Activated CD4-positive, alpha-beta T cell treated with anti-CD3 and anti-CD28 coated beads, Interleukin-2, amount 50 U/mL, for 1 hour (primary cell): ENCODE measurements at places on chromosomes 5 and 9.

DNA sequence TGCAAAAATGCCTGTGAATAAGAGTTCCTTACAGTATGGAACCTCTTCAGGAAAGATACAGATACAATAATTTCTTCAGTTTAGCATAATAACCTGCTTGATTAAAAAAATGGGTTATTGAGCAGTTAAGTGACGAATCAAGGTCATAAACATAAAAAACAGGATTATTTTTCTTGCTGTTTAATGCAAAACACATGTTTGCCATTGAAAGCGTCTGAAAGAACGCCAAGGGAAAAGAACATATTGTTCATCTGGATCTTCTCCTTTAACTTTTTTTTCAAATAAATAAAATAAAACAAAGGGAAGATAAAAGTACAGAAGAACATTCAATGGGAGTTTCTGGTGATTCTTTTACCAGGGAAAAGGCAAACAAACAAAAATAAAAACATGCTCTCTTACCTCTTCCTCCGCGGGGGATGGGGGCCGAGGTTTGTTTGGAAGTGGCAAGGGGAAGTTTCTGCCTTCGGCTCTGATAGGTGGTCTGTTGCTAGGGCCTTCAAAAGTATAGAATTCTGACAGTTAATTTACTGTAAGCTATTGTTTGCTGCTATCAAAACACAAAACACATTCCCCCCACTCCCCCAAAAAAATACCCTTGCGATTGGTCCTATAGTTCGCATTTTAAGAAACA is 20.1 kb downstream of the C5orf58 start:
- DNase-seq: no peak

- DNase-seq: no peak
Observed at GRCh38 chr5:109483395-109483971, 73.7 kb upstream of the PJA2 start.

GRCh38 chr9:34694811-34695210 is 3.7 kb upstream of the CCL19 start:
- DNase-seq: no peak

DNA sequence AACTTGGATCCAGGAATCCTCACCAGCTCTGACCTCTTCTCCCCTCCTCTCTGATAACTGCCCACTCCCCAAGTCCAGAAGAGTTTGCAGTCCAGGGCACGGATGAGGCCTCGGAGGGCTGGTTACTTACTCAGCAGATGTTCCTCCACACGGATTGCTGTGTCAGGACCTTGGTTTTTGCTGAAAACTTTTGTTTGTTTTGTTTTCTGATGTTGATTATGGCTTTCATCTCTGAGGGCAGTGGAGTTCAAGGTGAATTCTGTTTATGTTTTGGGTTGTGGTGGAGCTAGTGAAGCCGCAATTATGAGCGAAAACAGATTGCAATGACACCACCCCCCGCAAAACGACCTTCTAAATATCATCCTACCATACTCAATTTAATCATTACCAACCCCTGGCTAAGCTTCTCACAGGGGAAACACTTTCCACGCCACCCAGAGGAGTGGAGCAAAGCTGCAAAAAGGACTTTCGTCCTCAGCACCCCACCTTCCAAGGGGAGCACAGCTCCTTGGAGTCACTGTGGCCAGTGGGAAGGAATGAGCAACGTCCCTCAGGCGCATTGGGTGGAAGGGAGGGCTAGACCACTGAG is 92.7 kb upstream of the SAP30L start:
- DNase-seq: no peak

- no peak for DNase-seq
Observed at GRCh38 chr9:26311463-26311995, 581.1 kb downstream of the CAAP1 start.

DNA sequence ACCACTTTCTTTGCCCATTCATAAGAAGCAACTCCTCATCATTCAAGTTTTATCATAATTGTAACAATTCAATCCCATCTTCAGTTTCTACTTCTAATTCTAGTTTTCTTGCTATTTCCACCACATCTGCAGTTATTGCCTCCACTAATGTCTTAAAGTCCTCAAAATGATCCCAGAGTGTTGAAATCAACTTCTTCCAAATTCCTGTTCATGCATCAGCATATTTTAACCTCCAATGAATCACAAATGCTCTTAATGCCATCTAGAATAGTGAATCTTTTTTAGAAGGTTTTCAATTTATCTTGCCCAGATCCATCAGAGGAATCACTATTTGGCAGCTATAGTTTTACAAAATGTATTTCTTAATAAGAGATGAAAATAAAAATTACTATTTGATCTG is 3.2 kb upstream of the SRP19 start:
- DNase-seq: no peak

DNA sequence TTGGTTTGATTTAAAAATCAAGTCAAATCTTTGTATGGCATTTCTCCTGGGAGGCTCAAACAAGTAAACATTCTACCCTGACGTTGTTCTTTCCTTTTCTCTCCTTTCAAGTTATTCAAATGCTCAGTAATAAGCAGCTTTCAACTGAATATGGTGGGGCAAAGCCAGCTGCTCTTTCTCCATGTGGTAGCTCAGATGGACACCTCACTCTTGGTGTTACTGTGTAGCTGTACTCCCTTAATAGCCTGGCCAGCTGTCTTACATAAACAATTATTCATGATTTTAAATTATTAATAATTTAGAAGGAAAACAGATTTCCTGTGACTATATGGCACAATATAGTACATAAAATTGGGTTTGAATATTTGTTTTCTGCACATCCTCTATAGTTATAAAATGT is 165.2 kb downstream of the PDE4D start:
- DNase-seq: no peak

DNA sequence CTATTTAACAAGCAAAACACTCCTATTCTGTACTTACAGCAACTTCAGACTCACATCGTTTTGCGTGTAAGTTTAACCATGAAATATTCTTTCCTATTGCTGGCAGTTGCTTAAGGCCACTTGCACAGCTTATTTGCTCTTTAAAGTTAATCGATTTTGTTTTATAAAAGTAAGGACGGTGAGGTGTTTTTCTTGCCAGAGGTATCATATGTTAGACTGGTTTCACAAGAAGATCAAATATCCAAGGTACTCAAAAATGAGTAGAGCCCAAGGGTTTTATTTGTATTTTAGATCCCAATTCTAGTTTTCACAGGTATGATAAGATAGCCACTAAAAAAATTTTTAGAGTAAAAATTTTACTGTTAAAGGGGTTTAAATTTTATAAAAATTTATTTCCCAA is 16.2 kb downstream of the CLINT1 start:
- no peak for DNase-seq

- no peak for DNase-seq
Observed at GRCh38 chr5:56532466-56532865, 282.9 kb upstream of the MAP3K1 start.

DNA sequence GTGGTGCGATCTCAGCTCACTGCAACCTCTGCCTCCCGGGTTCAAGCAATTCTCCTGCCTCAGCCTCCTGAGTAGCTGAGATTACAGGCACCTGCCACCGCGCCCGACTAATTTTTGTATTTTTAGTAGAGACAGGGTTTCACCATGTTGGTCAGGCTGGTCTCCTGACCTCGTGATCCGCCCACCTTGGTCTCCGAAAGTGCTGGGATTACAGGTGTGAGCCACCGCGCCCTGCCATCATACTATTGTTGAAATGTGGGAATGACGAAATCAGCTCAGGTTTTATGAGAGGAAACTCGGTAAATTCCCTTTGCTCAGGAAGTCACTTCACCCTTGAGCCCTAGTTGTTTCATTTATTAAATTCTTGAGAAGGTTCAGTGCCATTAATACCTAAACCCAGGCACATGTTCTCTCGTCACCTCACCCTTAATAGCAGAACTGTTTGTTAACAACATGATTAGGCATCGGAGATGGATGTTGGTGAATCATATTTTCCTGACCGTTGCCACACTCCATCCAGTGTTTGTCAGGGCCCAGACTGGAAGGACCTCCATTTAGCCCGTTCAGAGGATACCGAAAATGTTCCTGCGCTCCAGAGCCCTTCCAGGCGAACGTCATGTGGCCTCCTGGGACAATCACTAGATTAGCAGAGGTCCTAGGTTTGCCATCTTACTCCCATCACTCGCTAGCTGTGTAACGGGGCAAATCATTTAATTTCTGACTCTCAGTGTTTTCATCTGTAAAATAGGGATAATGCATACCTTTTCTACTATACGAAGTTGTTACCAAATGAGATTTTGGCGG is 20.0 kb upstream of the CREBRF start:
- DNase-seq: no peak

GRCh38 chr9:105144841-105145240 is 99.6 kb upstream of the SLC44A1 start:
- DNase-seq: no peak

- no peak for DNase-seq
Observed at GRCh38 chr5:82314964-82315758, 37.0 kb upstream of the RPS23 start.

- no peak for DNase-seq
Observed at GRCh38 chr5:96634881-96635280, 27.3 kb upstream of the CAST start.

DNA sequence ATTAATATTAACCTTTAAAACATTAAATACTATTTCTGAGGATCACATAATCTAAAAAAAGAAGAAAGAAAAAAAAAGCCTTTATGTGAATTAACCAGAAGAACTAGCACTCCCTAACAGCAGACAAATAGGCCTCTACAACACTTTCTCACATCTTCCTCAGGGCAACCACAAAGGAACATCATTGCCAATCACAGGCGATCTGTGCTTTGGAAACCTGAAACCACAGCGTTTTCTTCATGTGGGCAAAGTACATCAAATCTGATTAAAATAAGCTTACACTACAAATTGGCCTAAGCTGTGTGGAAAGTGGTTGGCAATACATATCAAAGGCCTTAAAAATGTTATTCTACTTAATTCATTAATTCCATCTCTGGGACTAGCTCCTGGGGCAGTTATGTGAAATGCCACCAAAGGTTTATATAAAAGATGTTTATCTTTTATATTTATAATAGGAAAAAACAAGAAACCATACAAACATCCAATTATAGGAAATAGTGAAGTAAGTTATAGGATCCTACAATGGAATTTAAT is 184.8 kb upstream of the TBCA start:
- no peak for DNase-seq

GRCh38 chr5:132220491-132220890 is 7.2 kb downstream of the P4HA2 start:
- no peak for DNase-seq

- no peak for DNase-seq
Observed at GRCh38 chr5:52727020-52727419, 60.7 kb upstream of the ITGA1 start.

GRCh38 chr9:93612796-93613154 is 36.4 kb downstream of the PHF2 start:
- DNase-seq: no peak

- DNase-seq: no peak
Observed at GRCh38 chr9:104094534-104095015, 466 bp downstream of the SMC2 start.

DNA sequence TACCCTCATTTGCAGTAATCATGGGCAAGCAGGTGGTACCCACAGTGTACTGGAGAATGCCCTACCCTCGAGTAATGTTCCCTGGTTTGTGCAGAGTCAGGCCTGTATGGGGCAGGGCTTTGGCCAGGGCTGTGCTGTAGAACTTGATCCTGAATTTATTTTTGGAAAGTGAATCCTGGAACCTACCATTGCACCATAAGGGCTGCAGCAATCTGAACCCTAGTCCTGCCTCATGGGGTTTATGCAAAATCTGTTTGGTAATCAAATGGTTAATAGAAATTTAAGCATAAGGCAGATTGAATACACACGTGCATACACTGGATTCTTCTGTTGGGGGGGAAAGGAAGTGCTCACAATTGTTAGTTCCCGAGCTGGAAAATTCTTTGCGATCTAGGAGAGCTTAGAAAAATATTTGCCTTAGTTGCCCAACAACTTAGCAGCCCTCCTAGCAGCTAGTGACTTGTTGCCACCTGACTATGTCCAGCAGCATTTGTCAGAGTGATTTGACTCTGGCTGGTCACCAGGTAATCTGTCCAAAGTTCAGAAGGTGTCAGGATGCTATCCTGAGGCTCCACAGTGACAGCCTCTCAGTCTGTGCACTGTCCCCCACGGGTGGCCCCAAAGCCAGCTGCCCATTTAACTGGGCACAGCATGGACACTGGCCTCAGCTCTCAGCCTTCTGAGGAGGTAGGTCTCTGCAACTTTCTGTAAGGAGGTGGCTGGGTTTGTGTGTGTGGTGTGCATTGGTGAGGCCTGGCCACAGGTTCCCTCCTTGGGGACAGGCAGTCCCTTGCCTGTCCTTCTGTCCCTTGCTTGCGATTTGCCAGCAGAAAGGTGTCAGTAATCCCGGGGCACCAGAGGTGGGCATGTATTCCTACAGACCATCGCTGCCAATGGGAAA is 8.3 kb downstream of the MVB12B start:
- no peak for DNase-seq

DNA sequence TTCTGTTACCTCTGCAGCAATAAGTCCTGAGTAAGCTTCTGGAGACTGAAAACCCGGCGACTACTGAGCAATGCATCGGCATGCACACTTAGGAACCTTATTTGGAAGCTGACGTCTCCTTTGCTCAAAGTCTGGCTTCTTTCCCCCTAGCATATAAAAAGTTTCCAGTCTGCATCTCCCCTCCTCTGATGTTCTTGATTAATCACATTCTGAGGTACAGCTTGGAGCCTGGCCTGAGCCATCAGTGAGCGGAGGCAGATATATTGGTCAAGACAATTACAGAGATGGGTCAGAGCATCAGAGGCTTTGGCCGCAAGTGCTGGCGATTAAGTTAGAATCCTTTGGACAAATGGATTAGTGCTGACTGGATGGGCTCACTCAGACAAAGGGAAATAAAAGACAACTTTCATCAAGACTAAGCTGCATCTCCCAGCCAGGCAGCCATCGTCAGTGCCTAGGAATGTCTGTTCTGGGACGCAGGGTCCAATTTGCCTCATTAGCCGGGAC is 140.7 kb downstream of the MTX3 start:
- no peak for DNase-seq

- no peak for DNase-seq
Observed at GRCh38 chr5:108046955-108047670, 334.8 kb downstream of the FBXL17 start.

DNA sequence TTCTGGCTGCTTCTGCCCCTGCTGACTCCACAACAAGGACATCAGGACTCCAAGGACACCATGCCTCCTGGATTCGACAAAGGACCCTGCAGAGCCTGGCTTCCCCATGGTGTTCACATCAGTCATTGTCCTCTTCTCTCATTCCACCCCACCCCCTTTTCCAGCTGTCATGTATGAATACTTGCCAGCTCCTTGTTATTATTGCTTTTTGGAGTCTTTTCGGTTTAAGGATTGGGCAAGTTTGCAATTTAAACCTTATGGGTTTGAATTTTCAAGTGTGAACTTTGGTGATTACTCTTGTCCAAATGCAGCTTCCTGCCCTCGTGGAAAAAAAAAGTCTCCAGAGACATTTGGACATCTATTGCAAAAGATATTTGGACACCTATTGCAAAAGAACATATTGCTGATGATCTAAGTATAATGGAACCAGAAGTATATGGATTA is 14.2 kb upstream of the LVRN start:
- DNase-seq: no peak

DNA sequence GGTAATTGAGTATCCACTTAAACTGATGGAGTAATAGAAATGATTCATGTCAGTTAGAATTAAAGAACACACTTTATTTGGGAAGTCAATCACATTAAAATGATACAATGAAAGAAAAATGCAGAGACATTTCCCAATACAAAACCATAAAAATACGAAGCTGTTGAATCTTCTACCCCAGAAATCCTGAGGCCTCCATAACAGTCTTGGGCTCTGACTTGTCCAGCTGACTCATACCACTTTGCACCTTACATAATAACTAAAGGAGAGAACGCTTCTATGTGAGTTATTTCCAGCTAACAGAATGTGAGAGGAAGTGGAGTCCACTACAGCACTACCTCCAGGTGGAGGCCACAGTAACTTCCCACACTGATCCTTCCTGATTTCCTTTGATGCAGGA is 305.0 kb downstream of the MRPS30 start:
- no peak for DNase-seq

GRCh38 chr5:56071470-56071869 is 76.7 kb upstream of the IL6ST start:
- DNase-seq: no peak
